ENCODE measurements at places on chromosomes 2 and 18.

DNA sequence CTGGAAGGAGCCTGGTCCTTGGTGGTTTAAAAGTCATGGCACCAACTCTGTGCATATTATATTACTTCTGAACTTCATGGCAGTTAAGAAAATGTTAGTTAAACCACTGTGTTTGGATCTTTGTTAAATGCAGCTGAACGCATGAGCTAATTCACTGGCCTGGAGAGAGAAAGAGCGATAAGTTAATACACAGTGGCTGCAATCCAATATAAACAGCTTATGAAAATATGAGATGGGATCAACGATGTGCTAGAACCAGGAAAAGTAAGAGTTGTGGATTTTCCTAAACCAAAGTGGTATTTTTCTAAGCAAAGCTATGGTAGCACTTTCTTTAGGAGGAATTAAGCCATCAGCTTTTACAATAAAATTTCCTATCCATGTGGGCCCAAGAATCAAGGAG lies 326.7 kb downstream of the MTX2 start:
- DNase-seq = no peak

- DNase-seq = no peak
These were observed 22.6 kb upstream of the ID2 start for GRCh38 chr2:8659092-8659734.

GRCh38 chr2:56211048-56211447 lies 27.3 kb downstream of the CCDC85A start:
- no peak for DNase-seq

DNA sequence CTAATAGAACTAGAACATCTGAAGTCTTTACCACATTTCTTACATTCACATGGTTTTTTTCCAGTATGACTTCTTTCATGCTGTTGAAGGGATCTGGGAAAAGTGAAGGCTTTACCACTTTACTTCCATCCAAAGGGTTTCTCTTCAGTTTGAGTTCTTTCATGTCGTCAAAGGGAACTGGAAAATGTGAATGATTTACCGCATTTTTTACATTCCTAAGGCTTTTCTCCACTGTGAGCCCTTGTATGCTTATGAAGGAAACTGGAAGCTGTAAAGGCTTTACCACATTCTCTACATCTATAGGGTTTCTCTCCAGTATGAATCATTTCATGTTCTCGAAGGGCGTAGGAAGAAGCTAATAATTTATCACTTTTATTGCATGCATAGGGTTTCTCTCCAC lies 46.7 kb downstream of the NBEAL1 start:
- peak; percentile 93 for DNase-seq

DNA sequence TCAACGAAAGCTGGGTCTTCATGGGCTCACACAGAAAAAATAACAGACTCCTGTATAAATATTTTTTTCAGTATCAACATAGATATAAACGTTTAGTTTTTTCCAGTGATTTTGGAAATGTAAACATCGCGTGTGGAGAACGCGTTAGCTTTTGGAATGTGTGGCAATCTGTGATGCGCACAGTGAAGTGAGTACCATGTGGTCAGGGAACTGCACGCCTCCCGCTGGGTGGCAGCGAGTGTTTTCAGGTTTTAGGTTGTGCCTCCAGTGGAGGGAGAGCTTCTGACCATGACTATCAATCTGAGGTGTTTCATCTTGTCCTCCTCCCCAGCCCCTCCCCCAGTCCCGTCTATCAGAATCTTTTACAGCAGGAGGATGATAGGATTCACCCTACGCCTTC lies 127.8 kb downstream of the ARHGAP28 start:
- no peak for DNase-seq

GRCh38 chr2:134217924-134218323 lies 35.9 kb upstream of the MGAT5 start:
- DNase-seq = no peak

DNA sequence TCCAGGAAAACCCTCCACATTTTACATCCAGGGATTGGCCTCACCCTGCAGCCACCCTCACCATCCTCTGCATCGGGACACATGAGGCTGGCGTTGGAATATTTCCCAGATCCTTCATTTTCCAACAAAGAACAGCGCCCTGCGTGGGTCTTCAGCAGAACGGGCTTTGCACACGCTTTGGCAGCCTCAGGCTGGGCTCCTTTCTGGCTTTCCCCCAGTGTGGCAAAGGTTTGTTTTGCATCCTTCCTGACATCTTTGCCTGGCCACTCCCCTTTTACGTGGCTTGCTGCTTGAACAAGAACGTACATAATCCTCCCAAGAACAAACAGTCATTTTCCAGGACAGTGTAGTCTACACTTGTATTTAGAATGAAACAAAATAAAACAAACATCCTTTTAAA lies 25.6 kb upstream of the GREB1 start:
- no peak for DNase-seq

GRCh38 chr2:237434866-237435311 lies 20.9 kb upstream of the COL6A3 start:
- no peak for DNase-seq

- no peak for DNase-seq
These were observed 834.5 kb upstream of the FSHR start for GRCh38 chr2:49988816-49989215.

DNA sequence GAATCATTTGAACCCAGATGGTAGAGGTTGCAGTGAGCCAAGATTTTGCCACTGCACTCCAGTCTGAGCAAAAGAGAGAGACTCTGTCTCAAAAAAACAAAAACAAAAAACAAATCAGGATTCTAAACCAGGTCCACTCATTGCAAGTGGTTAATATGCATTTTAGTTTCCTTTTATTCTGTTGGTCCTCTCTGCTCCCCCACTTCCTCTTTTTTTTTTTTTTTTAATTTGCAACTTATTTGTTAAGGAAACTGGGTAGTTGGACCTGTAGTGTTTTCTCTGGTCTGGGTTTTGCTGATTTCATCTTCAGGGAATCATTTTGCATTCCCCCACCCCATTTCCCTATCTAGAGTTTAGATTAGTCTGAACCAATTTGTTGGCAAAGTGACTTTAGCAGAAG lies 14.0 kb downstream of the FER1L5 start:
- DNase-seq = no peak

GRCh38 chr2:165746501-165746900 lies 47.5 kb downstream of the GALNT3 start:
- DNase-seq = no peak

DNA sequence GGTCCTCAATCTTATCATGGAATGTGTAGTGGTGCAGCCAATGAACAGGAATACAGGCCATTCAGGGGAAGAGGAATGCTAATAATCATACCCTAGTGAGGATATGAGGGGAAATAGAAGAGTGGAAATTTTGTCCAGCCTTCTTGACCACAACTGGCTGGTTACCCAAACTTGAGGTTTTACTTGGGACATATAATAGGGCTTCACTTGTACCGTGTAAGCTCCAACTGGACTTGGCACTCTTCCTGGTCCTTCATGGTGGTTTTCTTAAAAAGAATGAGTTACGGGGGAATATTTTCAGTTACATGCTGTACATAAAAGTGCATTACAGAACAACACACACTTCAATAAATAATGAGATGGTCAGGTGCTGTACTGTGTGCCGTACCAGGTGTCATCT lies 234.9 kb upstream of the RASGRP3 start:
- no peak for DNase-seq

GRCh38 chr2:25123682-25124081 lies 44.7 kb downstream of the POMC start:
- DNase-seq = no peak

- DNase-seq = no peak
These were observed 77.9 kb downstream of the OSBPL1A start for GRCh38 chr18:24319757-24320156.

All from fibroblast of skin of left quadriceps (primary cell).